ENCODE measurements at places on chromosomes 16 and 17.

- DNase-seq = no peak
These were observed 39.7 kb downstream of the ARHGAP17 start for GRCh38 chr16:24975428-24975889.

- DNase-seq = peak; percentile 70
These were observed 30.0 kb downstream of the SF3B3 start for GRCh38 chr16:70553645-70554044.

- DNase-seq = no peak
These were observed 70.7 kb downstream of the RPTOR start for GRCh38 chr17:80615376-80615775.

- DNase-seq = no peak
These were observed 6.3 kb upstream of the PRKAR1A start for GRCh38 chr17:68505951-68506350.

DNA sequence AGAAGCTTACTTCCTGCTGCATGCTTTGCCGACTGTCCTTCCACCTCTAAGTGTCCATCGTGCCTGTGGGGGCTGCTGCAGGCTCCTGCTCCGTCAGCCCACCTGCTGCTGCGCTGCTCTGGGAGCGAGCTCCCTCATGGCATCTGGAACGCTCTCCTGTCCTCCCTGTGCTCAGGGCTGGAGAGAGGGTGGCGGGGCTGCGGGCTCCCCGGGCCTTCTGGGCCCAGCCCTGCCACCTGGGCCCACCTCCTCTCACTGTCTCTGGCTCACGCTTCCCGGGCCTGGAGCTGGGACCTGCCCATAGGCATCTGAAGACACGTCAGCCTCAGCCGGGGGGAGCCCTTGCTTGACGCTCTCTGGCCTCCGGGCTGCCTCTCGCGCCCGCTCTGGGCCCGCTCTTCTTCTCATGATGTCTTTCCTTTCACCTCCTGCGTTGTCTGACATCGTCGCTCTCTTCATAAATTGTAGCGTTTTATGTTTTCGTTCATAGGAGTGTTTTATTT lies 27.0 kb downstream of the NME3 start:
- no peak for DNase-seq

GRCh38 chr16:87854053-87854906 lies 15.0 kb downstream of the SLC7A5 start:
- no peak for DNase-seq

DNA sequence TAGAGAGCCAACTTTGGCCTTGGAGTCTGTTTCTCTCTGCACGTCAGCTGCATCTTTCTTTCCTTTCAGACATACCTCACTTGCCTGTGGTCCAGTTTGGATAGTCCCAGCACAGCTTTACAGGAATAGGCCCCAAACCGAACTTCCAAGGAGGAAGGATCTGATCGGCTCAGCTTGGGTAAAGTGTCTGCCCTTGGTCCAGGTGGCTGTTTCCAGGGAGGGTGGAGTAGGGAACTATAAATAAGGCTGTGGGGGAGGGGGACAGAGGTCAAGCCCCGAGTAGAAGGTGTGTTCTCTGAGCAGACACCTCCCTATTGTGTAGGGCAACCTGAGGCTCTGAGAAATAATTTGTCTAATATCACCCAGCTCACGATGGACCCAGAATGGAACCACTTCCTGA lies 29.2 kb upstream of the NKD1 start:
- DNase-seq = no peak

DNA sequence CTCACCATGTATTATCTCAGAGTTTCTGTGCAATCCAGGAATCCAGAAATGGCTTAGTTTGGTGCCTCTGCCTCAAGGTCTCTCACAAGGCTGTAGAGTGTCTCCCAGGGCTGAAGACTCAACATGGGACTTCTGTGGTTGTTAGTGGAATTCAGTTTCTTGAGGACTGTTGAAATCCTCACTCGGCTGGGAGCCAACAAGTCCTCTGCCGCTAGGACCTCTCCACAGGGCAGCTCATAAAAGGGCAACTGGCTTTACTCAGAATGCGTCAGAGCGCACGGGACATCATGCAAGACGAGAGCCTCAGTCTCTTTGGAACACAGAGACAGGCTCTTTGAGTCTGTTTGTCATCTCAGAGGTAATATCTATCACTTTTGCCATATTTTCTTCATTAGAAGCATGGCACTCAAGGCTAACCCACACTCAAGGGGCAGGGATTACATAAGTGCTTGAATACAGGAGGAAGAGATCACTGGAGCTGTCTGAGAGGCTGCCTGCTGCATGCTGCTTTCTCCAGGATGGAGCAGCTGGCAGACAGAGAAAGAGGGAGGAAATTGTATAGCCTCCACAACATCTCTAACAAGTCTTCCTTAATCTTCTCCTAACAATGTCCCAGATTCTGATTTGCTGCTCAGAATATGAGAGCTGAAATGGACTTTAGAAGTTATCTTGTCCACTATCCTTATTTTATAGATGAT lies 97.5 kb upstream of the ASIC2 start:
- DNase-seq = no peak

- DNase-seq = no peak
These were observed 29.4 kb upstream of the NUDT16L1 start for GRCh38 chr16:4663777-4664465.

GRCh38 chr17:2085648-2085949 lies 30.7 kb downstream of the HIC1 start:
- no peak for DNase-seq

DNA sequence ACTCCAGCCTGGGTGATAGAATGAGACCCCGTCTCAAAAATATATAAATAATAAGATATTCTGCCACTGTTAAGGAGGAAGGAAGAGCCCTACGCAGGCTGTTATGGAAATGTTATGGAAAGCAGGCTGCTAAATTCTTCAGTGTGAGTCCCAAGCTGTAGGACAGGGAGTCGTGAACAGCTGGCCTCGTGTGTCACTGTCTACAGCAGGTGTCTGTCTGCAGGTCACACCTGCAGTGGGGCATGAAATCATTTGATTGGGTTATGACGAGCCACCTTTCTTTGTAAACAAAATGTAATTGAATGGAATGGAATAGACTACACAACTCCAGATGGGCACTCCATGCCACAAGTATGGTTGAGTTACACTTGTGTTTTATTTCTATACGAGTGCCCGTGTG lies 15.6 kb upstream of the LITAF start:
- DNase-seq = no peak

GRCh38 chr17:79625706-79626105 lies 14.9 kb upstream of the RBFOX3 start:
- DNase-seq = no peak

GRCh38 chr17:27049104-27049784 lies 244.7 kb upstream of the WSB1 start:
- no peak for DNase-seq

- DNase-seq = no peak
These were observed 43.4 kb upstream of the CRHR1 start for GRCh38 chr17:45740553-45741330.

- no peak for DNase-seq
These were observed 86.5 kb downstream of the MYH13 start for GRCh38 chr17:10286324-10286723.

GRCh38 chr17:53942436-53942835 lies 119.7 kb downstream of the KIF2B start:
- no peak for DNase-seq

DNA sequence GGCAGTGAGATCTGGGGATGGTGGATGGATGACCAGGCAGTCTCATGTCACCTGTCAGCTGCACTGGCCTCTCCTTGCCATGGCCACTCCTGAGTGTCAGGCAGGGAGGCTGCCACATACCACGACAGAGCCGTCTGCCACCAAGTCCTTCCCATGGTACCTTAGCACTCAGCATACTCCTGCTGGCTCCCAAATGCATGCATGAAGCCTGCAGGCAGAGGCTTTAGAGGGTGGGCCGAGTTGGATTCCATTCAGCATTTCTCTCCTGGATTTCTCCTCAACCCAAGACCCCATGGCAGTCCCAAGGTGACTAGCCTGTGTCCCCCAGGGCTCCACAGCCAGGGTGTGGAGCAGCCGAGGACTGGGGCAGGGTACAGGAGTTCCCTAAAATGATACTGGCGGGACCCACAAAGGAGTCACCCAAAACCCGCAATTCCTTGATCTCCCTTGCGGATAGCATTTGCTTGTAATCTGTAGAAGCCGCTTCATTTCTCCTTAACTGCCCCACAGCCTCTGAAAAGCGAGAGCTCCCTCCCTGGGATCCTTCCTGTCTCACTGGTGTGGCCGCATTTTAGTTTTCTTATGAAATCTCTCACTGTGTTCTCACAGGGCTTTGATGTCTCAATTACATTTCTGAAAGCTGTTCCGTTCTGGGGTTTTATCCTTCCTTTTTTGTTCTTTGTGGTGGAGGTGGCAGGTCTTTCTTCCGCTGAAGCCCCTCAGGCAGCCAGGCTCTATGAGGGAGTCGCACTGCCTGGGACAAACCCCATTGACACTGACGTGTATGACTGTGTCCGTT lies 141.4 kb downstream of the SOCS1 start:
- DNase-seq = no peak

DNA sequence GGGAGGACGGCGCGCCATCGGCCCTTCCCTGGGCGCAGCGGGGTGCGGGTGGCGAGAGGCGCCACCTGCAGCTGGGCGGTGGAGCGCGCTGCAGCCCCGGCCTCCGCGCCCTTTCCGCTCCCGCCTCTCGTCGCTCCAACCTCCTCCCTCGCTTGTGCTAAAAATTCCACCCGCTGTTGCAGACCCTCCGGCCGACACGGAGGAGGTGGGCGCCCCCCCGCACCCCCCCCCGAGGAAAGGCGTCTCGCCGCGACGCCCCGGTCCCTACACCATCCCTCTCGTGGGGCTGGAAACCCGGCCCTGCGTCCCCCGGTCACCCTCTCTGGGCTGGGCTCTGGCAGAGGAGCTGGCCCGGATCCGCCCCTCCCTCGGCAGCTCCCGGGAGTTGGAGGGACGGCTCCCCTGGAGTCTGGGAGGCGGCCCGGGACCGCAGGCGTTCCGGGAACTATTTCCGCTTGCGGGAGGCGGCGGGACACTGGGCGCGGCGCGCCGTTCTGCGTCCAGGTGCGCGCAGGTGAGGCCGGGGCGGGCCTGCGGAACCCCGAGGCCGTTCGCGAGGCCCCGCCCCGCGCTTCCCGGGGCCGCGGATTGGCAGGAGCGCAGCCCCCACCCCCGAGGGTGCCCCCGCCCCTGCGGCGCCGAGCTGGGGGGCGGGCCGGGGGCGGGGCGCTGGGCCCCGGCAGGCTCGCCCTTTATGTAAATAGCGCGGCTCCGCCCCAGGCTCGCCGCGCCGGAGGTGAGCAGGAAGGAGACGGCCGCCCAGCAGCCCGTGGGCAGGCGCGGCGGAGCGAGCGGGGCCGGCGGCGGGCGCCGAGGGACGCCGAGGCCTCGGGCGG lies at the start of gene LLGL2:
Gene LLGL2, plus strand, starts transcription at position 728 of the 836 bp plus-strand sequence. CDS start 17,730 bp downstream, outside the sequence.
- DNase-seq = no peak

DNA sequence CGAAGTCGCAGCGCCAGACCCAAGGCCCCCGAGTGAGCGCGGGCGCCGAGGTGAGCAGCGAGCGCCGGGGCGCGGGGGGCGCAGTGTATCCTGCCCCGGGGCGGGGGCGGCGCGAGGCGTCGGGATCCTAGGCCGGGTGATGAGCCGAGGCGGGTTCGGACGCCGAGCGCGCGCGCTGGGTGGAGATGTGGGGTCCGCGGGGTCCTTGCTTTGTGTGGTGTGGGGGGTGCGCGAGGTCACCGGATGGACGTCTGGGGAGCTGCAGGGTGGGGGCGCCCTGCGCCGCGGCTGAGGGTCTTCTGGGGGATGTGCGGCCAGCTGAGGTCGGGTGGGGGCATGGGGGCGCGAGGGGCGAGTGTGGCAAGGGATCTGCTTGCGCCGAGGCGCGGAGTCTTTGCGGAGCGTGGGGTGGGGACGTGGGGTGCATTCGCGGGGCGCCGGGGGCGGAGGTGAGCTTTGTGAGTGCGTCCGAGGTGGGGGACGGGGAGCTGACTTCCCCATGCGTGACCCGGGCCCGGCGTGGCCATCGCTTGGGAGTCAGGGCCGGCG lies 560 bp downstream of the RAI1 start:
- no peak for DNase-seq

DNA sequence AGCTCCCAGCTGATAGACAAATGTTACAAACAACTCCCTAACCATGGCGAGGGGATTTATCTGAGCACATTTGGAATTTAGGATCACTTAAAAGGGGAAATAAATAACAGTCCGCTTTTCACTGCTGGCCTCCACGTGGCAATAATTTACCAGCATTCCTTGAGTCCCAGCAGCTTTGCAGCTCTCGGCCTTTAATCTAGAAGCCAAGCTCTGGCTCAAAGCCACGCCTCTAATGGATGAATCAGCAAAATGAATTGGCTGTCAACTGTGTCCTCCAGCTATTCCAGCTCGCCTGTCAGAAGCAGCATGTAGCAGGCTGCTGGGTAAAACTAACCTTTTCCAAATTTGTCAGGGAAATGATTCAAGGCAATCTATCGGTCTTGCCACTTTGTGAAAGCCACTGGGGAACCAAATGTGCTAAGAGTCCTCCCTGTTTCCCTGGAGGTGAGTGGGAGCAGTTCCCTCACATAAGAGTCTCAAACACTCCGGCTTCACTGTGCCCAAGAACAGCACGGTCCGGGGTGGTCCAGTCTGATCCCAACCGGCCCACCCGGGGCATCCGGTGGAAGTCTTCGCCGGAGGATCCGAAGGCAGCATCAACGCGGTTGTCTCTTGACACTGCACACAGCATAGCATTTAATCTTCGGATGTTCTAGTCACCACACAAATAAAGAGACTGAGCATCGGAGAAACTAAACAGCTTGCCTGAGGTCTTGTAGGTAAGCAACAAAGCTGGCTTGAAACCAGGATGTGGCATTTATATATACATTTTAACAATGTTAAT lies 143.3 kb downstream of the PARN start:
- DNase-seq = peak; percentile 57

DNA sequence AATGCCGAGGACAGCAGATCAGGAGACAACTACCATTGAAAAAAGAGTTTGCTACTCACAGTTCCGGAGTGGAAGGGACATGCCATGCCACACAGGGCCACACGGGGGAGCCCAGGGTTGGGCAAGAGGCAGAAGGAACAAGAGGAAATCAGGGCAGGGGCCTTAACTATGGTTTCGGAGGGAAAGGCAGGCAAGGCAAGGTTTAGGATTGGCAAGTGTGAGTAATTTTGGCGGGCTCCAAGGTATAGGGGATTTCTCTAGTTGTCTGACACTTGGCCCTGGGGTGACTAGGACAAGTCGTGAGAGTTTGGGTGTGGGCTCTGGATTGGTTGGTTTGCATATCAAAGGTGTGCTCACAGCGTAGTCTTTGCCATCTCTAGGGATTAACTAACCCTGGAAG lies 27.0 kb upstream of the NTN1 start:
- DNase-seq = no peak

GRCh38 chr16:26019381-26020242 lies 327.9 kb downstream of the HS3ST4 start:
- no peak for DNase-seq

DNA sequence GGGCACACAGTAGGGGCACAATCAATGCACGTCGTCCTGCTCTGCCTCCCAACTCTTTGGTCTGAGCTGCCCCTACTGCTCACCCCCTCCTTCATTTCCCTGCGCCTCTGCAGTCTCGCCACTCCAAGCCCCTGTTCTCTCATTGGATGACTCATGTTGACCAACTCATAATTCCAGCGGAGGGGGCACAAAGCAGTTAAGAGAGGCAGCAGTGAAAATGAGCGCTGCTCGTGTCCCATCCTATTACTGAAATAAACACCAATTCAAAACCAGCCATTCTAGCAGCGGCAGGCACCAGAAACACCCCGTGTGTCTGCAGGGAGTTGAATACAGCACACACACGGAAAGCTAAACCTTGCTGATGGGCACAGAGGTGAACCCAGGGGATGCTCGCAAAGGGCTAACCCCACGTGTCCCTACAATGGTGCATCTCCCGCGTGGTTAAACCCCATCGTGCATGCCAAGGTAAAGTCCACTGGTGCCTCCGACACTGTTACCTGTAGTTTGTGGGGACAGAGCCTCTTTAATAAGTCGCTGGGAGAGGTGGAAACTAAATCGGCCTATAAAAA lies 310.4 kb downstream of the XYLT1 start:
- no peak for DNase-seq

- DNase-seq = peak; percentile 59
These were observed 29.4 kb downstream of the CACNA1H start for GRCh38 chr16:1182316-1182671.

Data from brain pericyte (primary cell).